ENCODE measurements at places on chromosomes 5 and 9.

GRCh38 chr5:127447827-127448226, 69.6 kb upstream of the PRRC1 start:
- no peak for DNase-seq

- no peak for DNase-seq
Observed at GRCh38 chr5:107553117-107553555, 117.6 kb downstream of the EFNA5 start.

- no peak for DNase-seq
Observed at GRCh38 chr5:90111364-90112032, 298.1 kb downstream of the CETN3 start.

DNA sequence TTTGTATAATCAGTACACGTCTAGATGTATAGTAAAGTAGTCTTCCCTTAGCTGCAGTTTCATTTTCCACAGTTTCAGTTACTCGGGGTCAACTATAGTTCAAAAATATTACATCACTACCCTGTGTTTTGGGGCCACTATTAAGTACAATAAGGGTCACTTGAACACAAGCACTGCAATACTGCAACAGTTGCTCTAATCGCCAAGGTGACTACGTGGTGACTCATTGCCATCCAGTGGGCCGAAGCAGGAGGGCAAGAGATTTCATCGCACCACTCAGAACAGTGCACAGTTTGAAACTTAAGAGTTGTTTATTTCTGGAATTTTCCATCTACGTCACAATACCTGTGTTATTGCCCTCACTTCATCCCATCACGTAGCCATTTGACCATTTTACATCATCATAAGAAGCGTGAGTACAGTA, at the start of gene ARL14EPL:
ARL14EPL (plus strand) TSS at position 379 of the 424 bp plus-strand sequence. CDS start 18,994 bp downstream, outside the sequence.
- DNase-seq, result peak; percentile 38

DNA sequence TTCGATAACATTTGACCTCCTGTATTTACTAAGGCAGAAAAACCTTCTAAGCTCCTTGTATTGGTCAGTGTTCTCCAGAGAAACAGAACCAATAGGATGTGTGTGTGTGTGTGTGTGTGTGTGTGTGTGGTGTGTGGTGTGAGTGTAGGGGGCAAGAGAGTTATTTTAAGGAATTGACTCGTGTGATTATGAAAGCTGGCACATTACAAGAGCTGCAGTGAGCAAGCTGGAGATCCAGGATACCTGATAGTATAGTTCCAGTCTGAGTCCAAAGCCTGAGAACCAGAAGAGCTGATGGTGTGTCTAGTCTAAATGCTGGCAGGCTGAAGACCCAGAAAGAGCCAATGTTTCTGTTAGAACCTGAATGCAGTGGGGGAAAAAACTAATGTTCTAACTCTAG, 21.2 kb upstream of the PIK3R1 start:
- no peak for DNase-seq

- no peak for DNase-seq
Observed at GRCh38 chr5:172493002-172493401, 38.7 kb upstream of the SH3PXD2B start.

- DNase-seq, result no peak
Observed at GRCh38 chr9:83384214-83384613, 154.0 kb downstream of the FRMD3 start.

DNA sequence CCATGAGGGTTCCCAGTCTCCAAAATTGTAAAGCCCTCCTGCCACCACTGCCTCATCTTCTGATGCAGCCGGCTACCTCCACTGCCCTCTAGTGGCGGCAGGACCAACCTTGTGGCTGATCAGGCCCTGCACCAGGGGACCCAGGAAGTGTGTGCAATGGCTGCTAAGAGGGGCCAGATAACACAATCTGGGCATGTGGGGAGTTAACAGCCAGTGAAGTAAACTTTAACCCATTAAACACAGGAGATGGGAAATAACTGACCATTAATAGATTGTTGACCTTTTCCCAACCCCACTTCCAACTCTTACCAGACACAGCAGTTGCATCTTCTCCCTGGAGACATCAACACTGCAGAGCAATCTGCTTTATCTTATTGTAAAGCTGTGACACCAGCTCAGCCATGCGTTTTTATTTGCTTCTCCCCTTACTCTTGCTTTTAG, 63.3 kb downstream of the FREM1 start:
- peak; percentile 42 for DNase-seq

GRCh38 chr5:83567741-83568140, 96.2 kb downstream of the VCAN start:
- no peak for DNase-seq

DNA sequence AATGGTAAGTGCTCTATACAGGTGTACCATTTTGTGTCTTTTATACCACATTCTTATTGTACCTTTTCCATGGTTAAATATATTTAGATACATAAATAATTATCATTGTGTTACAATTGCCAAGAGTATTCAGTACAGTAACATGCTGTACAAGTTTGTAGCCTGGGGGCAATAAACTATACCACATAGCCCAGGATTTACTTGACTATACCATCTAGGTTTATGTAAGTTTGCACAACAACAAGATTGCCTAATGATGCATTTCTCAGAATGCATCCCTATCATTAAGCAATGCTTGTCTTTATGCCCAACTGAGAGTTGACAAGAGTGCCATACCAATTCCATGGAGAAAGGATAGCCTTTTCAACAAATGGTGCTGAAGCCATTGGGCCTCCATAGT, 136.7 kb upstream of the PJA2 start:
- no peak for DNase-seq

DNA sequence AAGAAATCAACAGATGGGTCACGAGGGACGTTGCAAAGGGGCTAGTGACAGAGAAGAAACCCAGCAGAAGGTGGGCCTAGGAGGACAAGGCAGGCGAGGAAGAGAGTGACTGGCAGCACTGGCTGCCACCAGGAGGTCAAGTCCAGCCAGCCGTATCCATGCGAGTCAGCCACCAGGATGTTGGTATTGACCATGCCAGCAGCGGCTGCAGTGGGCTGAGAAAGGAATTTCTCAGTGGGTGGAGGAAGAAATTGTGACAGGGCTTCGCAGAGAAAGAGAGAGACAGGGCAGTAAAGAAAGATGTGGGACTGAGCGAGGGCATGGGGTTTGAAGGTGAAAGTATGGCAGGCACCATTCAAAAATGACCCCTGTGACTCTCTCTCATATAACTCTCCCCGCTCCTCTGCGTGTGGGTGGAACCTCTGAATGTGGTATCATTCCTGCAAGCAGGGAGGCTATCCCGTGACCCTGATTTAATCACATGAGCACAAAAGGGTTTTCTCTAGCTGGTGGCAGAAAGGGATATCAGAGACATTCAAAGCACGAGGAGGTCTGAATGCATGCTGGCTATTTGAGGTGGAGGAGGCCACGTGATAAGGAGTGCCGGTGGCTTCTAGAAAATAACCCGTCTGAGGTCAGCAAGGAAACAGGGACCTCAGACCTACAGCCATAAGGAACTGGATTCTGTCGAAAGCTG, 45.4 kb upstream of the FBXW11 start:
- no peak for DNase-seq

GRCh38 chr5:172690258-172691075, 49.4 kb downstream of the NEURL1B start:
- no peak for DNase-seq

GRCh38 chr5:139051392-139051791, 146.8 kb downstream of the SIL1 start:
- no peak for DNase-seq

DNA sequence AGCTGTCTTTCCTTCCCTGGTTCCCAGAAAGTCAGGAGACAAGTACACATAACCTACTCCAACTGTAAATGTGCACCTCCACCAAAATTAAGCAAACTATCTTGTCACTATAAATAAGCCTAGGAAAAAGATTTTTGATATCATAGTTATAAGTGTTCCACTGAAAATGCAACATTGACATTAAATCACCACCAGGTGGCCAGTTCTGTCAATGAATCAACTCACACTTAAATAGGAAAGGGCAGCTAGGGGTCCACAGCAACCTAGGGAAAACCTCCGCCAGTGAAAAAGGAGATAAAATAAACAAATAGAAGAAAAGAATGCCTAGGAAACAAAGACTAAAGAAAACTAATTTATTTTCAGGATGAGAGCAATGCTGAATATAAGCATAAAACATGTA, 243.0 kb upstream of the PTPRD start:
- DNase-seq, result no peak

GRCh38 chr9:124562328-124562727, 55.1 kb upstream of the NR5A1 start:
- DNase-seq, result no peak

DNA sequence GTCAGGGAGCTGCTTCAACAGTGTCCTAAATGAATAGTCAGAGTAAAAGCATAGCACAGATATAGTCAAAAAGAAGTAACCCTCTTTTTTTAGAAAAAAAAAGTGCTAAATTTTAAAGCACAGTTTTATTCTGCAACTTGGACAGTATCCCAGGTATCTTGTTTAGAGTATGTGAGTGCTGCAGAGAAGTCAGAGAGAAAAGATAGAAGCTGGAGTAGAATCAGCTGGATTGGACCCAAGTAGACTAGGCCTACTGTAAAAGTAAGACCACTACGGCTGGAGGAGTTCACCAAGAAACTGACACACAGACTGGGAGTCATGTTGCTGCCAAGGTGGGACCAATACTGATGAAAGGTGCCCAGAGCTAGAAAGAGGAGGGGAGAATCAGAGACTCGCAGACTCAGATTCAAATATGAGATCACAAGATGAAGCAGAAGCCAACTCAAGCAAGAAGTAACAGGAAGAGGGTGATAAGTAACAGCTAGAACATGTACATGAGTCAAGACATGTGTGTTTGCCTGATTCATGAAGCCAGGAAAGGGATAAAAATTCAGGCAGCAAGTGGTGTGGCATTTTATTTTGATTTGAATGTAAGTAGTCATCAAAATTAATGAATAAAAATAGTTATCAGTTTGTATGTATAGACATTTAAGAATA, 25.6 kb upstream of the TUSC1 start:
- DNase-seq, result no peak

DNA sequence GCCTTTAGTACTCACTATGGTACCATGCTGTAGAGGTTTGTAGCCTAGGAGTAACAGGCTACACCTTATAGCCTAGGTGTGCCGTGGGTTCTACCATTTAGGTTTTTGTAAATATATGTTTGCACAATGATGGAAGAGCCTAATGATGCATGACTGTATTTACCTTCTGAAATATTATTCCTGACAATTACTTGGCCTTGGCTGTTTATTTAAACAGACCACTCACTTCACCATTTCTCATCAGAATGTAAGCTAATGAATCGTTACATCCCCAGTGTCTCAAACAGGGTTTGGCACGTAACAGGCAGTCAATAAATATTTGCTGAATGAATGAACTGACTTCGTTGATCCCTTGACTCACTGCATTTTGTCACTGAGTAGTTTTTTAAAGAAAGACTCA, 93.1 kb downstream of the MED27 start:
- no peak for DNase-seq

DNA sequence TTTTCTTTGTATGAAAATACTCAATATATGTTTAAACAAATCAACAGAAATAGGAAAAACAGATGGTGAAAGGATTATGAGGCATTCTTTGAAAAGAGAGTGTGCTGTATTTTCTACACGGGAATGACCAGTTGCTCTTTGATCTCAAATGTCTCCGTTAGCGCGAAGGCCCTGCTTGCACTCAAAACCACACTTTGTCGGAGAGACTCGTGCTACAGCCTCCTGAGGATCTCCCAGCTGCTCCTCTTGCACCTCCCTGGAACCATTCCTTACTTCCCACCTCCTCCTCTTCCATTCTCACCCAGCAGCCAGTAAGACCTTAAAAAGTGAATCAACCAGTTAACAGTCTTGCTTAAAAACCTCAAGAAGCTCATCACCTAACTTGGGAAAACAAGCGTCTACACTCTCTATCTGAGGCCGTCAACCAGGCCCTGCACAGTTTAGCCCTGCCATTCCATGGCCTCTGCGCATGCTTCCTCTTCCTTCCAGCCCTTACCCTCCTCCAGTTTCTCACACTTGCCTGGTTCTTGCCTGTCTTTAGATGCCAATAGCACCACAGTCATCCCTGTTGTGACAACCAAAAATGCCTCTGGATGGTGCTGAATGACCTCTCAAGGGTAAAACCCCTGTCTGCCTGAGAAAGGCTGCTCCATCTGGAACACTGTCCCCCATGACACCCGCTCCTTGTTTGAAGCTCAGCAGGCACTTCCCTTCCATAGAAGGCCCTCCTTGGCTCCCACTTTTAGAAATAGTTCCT, 594.7 kb upstream of the WWC1 start:
- DNase-seq, result no peak

DNA sequence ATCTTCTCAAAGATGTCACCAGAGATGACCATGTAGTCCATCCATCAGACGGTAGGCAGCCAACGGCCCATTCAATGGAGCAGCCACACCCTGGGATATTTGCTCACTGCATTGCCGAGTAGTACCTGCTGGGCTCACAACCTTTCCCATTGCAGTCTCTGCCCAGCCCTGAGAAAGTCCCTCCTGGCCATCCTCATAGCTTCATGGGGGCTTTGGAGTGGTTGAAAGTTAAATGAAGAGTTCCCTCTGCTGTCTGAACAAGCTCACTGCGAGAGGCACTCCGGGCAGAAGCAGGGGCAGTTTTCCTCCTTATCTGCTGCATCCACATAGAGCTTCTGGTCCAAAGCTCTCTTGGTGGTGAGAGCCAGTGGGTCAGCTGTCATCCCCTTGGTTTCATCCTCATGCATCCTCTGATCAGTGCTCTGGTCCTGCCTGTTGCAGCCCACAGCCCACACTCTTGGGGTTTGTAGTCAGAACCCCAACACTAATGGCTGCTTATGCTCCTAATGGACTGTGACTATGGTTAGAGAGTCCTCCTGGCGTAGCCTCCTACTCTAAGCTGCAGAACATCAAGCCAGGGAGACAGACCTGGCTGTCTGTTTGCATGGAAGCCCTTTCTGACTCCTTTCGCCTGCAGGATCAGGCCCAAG, 23.3 kb downstream of the TNFSF8 start:
- peak; percentile 66 for DNase-seq

Data from Caco-2 (cell line).